Prostate gland (tissue), 2 donors: ENCODE measurements at places on chromosomes 12 and 14.

DNA sequence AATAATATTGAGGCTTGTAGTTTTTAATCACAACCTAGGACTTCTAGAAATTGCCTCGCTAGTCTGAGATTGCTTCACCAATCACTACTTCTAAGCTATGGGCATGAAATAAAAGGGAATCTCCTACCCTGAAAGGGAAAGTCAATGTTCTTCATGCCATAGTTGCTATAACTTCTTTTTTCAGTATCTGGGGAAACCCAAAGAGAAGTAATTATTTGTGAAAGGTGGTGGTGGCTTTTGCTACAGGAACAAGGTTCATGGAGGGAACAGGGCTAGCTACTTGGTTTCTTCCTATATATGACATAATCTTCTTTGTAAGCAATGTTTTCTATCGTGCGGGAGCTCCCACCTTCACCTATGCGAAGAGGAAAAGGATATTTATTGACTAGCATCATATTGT lies 61.6 kb upstream of the DNM1L start:
- no peak for DNase-seq

DNA sequence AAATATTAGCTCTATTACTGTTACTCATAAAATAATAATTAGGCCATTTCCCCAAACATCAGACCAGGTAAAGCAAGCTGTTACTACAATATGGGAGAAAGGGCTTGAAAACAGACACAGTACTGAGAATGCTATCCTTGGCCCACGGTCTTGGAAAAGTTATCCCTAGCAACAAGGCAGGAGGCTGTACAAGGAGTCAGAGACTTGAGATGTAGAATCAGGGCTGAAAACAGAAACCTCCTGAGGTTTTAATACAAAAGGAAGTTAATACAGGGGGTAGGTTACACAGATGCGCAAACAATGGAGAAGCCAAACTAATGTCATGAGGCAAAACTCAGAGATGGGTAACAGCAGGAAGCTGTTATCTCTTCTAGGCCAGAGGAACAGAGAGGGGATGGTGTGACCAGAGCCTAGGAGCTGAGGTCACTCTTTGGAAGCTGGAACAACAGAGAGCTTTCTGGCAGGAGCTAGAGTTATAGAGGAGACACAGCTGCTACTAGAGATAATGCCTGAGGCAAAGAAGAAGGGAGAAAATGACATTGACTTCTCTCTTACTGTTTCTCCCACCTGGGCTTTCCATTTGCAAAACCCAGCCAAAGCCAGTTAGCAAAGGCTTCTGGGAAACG lies 248.8 kb downstream of the SUDS3 start:
- DNase-seq = no peak

DNA sequence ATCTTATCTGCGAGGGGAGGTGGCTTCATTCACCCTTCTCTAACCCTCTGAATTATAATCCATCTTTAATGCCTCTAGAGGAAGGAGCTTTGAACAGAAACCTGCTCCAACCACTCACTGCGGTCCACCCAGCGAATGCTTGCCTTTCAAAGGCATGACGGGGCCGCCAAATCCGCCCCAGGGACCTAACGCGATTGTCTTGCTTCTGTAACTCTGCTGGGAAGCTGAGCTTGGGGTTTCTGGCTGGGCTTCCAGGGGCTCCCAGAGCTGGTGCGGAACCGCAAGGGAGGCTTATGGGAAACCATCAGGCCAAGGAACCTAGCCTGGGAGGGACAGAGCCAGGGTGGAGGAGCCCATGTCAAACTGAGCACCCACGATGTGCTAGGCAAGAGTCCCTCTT lies 231.2 kb upstream of the LHX5 start:
- DNase-seq = no peak

DNA sequence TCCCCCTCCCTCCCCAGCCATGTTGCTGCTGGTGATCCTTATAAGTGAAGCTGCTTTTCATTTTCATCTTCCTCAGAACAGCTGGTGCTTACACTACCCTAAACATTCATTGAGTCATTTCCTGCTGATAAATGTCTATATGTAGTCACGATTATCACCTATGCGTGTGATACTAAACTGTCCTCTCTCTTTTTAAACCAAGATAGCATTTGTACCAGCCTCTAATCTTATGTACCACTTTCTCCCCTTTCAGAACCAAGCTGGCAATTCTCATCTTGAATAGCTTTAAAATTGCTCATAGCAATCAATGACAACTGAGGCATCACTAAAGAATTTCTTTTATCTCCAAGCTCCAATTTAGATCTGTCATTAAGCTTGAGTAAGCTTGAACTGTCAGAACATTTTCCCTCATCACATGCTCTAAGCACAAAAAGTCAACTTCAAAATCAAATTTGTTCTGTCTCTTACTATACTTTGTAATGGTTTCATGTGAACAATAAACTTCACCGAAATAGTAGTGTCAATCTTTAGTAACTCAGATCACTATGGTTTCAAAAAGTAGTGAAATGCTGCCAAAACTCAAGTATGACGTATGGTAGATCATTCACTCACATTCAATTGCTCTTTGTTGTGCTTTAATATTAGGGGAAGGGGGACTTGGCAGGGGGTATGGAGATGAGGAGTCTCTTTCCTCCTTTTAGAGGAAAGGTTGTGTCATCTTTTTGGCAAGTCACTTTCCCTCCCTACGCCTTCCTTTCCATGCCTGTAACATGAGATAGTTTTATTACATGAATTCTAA lies 178.1 kb upstream of the NOVA1 start:
- no peak for DNase-seq

GRCh38 chr12:47120736-47121135 lies 41.0 kb upstream of the AMIGO2 start:
- DNase-seq = no peak

- DNase-seq = no peak
These were observed 113.4 kb upstream of the CPM start for GRCh38 chr12:69046363-69046762.

GRCh38 chr14:33451211-33451610 lies 499.7 kb downstream of the EGLN3 start:
- DNase-seq = no peak

DNA sequence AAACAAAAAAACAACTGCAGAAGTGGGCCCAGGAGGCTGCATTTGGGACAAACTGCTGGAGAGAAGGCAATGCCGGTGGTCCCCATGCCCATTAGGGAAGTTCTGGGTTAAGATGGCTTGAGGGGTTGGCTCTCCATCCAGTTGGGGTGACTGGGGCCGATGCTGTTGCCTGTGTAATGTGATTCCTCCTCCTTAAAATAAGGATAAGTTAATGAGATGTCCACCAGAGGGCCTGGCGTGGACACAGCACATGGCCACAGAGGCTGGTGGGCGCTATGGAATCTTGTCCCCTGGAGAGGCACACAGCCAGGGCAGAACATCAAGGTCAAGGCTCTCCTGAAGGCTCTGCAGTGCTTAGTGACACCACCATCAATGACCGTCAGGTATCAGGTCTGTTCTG lies 1.0 kb upstream of the TESC start:
- no peak for DNase-seq
